ENCODE measurements at places on chromosomes 5 and 9.

GRCh38 chr5:68994645-68995044, 99.2 kb upstream of the SLC30A5 start:
- DNase-seq: no peak

- no peak for DNase-seq
Measured at GRCh38 chr5:40774623-40775022, 18.9 kb upstream of the TTC33 start.

DNA sequence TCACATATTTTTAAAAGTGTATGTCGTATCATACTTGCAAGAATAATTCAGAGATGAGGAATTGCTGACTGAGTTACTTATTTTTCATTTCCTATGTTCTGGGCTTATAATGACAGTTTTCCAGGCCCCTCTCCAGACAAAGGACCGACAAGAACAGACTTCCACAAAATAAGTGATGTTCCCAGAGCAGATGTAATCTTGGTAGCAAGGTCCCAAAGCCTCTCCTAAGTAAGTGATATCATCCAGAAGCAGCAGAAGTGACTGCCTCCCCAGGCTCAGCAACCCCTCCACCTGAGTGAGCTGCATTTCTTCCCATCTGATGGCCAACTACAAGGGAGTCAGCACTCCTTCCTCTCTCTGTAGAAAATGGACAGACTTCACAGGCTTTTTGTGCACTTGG, 57.1 kb downstream of the SEMA6A start:
- no peak for DNase-seq

- DNase-seq: no peak
Measured at GRCh38 chr5:176908675-176909368, 9.7 kb upstream of the HK3 start.

- no peak for DNase-seq
Measured at GRCh38 chr5:135467871-135468485, 15.8 kb upstream of the TIFAB start.

DNA sequence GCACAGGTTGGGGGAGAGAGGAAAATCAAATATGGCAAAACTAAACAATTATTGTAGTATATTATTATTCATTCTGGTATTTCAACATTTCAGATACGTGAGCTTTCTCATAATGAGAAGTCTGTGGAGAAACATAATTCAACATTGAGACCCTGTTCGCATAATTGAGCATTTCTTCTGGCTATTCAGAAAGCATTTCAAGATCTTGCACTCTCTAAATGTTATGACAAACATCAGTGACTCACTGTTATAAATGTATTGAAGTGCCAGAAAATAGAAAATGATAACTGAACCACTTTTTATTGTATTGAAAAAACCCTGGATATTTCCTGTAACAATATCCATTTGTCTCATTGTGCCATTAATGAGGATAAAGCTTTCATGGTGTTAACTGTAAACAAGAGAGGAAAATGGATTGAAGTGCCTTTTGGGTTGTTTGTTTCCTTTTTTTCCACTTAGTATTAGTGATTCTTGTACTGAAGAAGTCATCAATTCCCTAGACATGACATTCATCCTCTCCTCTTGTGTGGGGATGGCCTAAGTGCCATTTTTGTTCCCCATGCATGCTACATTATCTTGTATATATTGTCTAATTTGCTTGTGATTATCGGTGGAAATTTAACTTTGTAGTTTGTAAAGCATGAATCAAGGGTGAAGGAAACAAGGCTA, 124.6 kb downstream of the CAMK4 start:
- no peak for DNase-seq

- DNase-seq: no peak
Measured at GRCh38 chr9:88645879-88646199, 110.9 kb downstream of the NXNL2 start.

DNA sequence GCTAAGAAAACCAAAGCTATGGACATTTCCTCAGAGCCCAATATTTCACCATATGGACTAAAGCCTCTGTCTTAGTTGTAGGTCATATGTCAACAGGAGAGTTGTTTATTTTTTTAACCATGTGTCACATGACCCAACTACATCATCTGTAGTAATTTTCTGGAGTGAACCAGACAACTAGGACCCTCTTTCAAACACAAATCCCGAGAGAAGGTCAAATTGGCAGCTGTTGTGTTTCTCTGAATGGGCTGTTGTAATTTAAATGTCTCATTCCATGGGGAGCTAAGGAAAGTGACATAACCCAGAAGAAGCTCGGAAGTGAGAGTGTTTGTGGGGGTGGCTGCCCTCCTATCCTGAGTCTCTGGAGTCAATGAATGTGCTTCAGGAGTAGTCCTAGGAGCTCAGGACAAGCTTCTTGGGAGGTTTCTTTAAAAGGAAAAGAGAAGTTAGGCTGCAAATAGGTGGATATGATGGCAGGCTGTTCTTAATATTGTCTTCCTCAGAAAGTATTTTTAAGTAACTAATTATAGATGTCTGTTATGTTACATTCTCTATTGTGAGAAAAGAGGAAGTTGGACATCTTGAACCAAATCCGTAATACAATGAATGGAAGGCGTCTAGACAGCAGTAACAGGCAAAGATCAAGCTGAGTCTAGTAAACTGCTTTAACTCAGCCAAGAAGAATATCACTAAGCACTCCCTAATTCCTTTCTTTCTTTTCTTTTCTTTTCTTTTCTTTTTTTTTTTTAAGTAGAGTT, 50.1 kb downstream of the TMEM167A start:
- no peak for DNase-seq

DNA sequence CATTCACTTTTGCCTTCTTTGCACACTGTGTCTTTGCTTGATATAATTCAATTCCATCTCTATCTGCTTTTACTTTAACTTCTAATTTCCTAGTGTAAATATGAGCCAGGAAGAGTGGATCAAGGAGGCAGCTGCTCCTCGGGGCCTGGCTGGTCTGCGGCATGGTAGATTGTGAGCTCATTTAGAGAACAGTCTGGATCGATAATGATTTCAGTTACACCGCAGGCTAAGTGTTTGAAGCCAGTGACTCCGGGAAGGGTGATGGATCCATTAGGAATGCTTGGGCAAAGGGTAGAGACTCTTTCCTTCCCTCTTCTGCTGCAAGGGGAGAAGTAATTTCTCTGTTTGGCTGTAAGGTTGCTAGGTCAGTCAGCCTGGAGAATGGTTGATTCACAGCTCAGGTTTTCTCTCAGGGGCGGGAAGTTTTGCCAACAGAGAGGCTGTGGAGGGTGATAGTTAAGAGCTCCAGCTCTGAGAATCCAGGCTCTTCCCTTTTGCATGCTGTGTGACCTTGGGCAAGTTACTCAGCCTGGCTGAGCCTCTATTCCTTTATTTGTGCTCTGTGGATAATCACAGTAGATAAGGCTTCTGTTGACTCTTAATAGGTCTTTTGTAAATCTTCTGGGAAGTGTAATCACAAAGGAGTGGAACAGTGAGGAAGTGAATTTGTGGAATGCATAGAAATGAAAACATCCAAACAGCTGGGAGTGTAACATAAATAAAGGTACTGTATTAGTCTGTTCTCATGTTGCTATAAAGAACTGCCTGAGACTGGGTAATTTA, 99.1 kb downstream of the PTTG1 start:
- DNase-seq: no peak

- no peak for DNase-seq
Measured at GRCh38 chr5:121158451-121158850, 693.2 kb upstream of the FTMT start.

Data from activated CD8-positive, alpha-beta memory T cell treated with anti-CD3 and anti-CD28 coated beads for 1 hour (primary cell).